ENCODE measurements at places on chromosomes 12 and 14. TPM values are rescaled to one million over a fixed set of nuclear protein-coding genes. Genes with fewer than 3 reads are reported as not detected.

GRCh38 chr12:42638011-42638410 lies 48.5 kb upstream of the PRICKLE1 start:
- DNase-seq: no peak

DNA sequence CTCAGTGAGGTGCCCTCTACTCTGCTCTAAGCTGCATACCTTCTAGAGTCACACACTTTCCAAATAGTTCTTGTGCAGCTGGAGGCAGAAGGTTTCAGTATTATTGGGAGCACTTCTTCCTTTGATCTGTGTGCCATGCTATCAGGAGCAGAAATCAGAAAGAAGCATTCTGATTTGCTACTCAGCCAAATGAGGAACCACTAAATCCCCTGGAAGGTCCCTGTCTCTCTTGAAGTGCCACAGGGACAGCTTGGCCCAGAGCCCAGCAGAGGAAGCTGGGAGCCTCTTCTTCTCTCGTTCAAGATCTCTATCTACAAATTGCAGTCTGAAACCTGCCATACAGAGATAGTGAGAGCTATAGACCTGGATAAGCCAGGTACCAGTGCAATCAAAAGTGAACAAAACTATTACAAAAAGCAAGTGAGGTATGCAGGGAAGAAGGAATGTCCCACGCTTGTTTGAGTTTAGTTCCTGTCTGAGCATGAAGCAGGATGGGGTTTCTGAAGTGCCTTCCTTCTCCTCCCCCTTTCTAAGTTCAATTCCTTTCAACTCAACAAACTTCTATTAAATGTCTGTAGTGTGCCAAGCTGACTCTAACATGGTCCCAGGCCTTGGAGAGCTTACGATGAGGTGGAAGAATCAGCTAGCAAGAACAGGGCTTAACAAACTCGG lies 100.9 kb upstream of the PARP11 start:
- DNase-seq: no peak

DNA sequence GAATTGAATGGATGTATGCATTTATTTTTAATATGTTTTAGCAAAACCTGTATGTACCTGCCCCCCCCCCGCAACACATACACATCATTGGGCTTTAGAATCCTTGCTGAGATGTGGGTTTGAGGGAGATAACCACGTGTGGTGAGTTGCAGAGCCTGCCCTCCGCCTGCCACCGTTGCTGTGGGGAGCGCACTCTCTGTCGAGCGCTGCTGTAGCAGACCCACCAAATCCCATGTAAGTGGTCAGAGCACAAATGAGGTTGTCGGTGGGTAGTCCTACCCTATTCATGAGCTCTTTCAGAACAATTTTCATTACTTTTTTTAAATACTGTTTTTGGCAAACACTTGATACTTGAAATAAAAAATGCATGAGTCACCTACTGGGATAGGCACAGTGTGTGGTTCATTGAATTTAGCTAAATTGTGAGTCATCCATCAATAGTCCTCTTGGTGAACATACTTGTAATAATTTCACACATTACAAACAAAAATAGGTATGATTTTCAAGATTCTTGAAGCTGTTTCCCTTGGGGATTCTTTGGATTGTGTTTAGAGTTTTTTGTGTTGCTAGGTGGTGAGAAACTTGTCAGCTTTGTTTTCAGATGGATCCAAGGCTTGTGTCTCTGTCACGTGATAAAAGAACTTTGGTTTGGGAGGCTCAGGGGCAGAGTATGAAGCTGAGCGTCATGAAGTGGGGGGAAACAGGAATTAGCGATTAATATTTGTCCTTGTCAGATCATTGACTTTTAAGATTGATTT lies 107.6 kb downstream of the PTCSC3 start:
- no peak for DNase-seq

GRCh38 chr14:68239988-68240771 lies 420.6 kb downstream of the RAD51B start:
- DNase-seq: no peak

DNA sequence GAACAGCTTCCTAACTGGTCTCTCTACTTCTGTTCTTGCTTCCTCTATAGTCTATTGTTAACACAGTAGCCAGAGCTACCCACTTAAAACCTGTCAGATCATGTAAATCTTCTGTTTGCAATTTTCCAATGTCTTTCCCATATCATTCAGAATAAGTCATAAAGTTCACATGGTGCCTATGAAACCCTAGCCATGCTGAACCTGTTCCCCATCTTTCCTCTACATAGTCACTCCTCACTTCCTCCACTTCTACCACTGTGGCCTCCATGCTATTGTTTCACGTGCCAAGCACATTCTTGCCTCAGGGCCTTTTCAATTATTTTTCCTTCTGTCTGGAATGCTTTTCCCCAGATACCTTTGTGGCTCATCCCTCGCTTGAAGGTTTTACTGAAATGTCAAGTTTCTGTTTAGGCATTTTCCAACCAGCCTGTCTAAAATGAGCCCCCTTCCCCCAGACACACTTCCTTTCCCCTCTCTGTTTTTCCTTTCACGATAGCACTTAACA lies 132.1 kb downstream of the DYRK2 start:
- no peak for DNase-seq

Gene SPIC
- total RNA-seq: not detected

- DNase-seq: no peak
These were observed 94.2 kb downstream of the EML1 start for GRCh38 chr14:99887407-99887806.

Gene GPRC5A
- total RNA-seq: 0.86 TPM

GRCh38 chr14:104112113-104112505 lies 26.3 kb upstream of the KIF26A start:
- no peak for DNase-seq

DNA sequence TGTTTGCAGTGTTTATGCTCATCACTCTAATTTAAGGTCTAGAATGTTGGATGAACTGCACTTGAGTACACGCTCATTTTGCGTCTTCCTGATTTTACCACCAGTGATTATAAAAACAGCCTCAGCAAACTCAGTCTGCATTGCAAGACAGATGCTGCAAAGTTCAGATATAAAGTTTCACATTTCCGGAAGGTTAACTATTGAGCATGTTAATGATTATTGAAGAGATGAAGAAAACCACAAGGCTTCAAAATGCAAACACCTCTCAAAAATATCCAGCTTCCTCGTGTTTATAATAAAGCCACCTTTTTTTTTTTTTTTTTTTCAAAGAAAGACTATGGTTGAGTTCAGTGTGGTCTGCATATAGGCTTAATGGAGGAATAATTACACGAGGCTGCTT lies 92.1 kb upstream of the BMP4 start:
- no peak for DNase-seq

- no peak for DNase-seq
These were observed at the start of gene KLRG1 for GRCh38 chr12:8989413-8989812. TSS of gene KLRG1 (plus strand) at chr12:8989546. CDS start at chr12:8989636, 90 bp downstream.
